ENCODE measurements at places on chromosomes 5 and 9. TPM values are rescaled to one million over a fixed set of nuclear protein-coding genes. Genes with fewer than 3 reads are reported as not detected.

Gene IRX1
- total RNA-seq, result not detected

Gene RXFP3
- not detected for total RNA-seq

Gene PLPPR1
- not detected for total RNA-seq

Gene ENTREP1
- under 0.01 TPM for total RNA-seq

Gene RNF183
- not detected for total RNA-seq

Gene ITK
- not detected for total RNA-seq

Gene ADAMTS16
- 3.9 TPM for total RNA-seq

Gene PCDHGA10
- 8.6 TPM for total RNA-seq

Gene FNIP1
- 61.7 TPM for total RNA-seq

Gene SPAG8
- 0.55 TPM for total RNA-seq

Gene ETF1
- total RNA-seq, result 162 TPM

Gene DMRT1
- total RNA-seq, result not detected

Gene ORM2
- total RNA-seq, result not detected

Gene AGXT2
- total RNA-seq, result not detected

Gene PCDHA1
- 0.09 TPM for total RNA-seq

Gene ZFP2
- 0.55 TPM for total RNA-seq

Gene ANKRD20A1
- not detected for total RNA-seq

Gene CYLC2
- not detected for total RNA-seq

Gene NDST1
- total RNA-seq, result 79.0 TPM

Gene DMRTA1
- total RNA-seq, result 1.1 TPM

Gene DDX41
- 88.5 TPM for total RNA-seq

Gene NRG2
- under 0.01 TPM for total RNA-seq

Gene TBCA
- 90.6 TPM for total RNA-seq

Gene PCDHGC5
- 10.2 TPM for total RNA-seq

Gene INSL6
- not detected for total RNA-seq

Gene ECSCR
- total RNA-seq, result 0.74 TPM

Gene ANXA2R
- total RNA-seq, result 1.2 TPM

Measured in smooth muscle cell of the umbilical artery (primary cell).